ENCODE measurements at places on chromosomes 13 and 19.

- DNase-seq = no peak
Measured at GRCh38 chr13:33345842-33346241, 60.3 kb upstream of the STARD13 start.

- DNase-seq = peak; percentile 63
Measured at GRCh38 chr19:41352609-41353465, 885 bp downstream of the TGFB1 start.

DNA sequence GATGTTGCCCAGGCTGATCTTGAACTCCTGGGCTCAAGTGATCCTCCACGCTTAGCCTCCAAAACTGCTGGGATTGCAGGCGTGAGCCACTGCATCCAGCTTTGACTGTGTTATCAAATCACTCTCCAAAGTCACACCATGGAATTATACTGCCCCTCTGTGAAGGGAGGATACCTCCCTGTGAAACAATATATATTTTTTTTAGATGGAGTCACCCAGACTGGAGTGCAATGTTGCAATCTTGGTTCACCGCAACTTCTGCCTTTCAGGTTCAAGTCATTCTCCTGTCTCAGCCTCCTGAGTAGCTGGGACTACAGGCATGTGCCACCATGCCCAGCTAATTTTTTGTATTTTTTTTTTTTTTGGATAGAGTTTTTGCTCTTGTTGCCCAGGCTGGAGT lies 7.7 kb downstream of the TYK2 start:
- no peak for DNase-seq

GRCh38 chr13:60754211-60755090 lies 357.4 kb downstream of the TDRD3 start:
- DNase-seq = no peak

GRCh38 chr19:19342086-19343015 lies 21.7 kb downstream of the MAU2 start:
- no peak for DNase-seq

DNA sequence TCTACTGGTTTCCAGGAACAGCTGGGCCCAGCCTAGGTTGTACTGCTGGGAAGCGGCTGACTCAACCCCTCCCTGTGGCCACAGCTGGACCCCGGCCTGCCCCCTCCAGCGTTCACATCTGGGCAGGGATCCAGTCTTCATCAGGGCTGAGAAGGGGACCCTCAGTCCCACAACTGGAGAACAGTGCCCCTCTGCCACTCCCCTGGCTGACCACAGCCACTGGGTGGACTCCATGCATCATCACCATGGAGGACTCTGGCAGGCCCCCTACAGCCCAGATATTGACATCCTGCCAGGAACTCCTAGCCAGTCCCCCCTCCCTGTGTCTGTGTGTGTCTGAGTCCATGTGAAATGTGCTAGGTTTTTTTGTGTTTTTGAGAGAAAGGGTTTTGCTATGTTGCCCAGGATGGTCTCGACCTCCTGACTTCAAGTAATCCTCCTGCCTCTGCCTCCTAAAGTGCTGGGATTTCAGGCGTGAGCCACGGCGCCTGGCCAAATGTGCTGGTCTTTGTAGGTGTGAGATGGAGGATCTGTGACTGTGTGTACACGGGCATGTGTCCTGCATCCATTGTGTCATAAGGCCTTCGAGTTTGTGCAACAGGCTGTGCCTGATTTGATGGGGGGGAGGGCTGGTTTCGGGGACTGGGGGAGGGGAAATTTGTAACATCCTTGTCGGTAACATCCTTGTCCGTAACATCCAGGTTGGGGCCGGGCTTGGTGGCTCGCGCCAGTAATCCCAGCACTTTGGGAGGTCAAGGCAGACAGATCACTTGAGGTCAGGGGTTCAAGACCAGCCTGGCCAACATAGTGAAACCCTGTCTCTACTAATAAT lies 4.0 kb upstream of the HOOK2 start:
- DNase-seq = no peak

GRCh38 chr19:55095260-55096060 lies 19.8 kb downstream of the EPS8L1 start:
- DNase-seq = no peak

DNA sequence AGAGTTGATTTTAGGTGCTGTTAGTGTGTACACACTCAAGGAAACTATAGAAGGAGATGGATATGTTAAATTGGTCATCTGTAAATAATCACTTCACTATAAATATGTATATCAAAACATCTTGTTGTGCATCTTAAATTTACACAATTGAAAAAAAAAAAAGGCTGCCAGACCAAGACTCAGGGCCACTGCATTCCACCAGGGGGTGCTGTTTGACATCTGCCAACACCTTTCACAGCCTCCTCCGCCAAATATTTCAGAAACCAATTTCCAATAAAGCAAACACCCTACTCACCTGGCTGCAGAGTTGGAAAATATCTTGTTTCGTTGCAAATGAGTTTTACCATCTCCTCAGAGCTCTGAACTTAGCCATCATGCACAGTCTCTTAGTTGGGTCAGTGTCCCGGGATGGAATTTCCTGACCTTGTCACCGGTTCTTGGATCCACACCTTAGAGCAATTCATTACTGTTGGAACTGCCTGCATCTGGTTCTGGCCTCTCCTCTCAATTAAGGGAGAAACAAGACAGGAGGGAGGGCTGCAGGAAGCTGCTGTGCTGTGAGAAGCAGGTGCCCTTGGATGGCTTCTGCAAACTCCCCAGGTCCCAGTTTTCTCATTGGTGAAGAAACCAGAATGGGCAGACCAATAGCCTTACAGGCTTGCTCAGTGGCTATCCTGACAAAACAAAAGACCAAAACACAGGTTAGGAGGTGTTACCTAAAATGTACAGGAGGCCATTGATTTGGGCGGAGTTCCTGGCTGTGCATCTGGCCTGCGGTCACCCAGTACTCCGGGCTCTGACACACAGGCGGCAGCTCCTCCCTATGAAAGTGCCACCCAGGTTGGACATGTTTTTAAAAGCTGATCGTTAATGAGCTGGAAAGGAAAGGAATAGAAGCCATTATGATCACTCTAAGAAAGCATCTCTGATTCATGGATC lies 746.6 kb downstream of the UQCRFS1 start:
- DNase-seq = no peak

- DNase-seq = no peak
Measured at GRCh38 chr19:1261538-1261797, 7.7 kb upstream of the CIRBP start.

DNA sequence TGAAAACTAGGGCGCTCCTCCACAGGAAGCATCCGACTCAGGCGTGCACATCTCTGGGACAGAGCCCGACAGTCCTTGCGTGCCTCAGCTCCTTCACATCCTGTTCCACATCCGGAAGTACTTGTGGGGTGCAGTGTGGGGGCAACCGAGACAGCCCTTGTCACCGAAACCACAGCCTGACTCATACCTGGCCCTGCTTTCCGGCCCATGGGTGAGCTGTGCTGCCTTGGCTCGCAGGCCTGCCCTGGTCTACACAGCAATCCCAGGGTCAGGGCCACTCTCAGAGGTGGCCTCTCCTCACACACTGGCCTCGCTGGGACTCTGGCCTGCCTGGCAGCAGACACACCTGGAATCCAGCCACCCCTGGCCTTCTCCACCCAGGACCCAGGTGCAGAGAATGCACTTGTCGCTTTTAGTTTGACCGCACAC lies 100.4 kb downstream of the STK24 start:
- peak; percentile 89 for DNase-seq

DNA sequence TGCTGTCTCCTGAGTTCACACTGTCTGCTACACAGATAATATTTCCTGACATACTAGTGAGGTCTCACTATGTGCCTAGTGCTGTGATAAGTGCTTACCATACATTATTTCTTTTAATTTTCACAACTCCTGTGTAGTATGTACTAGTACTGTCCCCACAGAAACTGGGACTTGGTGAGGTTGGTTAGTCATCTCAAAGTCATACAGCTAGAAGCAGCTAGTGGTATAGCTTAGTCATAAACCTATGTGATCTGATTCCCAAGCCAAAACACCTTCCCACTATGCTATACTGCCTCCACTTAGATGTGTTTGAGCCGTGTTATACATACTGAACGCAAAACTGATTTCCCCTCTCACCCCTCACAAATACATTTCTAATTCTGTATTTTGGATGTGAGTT lies 10.5 kb downstream of the MTMR6 start:
- no peak for DNase-seq

DNA sequence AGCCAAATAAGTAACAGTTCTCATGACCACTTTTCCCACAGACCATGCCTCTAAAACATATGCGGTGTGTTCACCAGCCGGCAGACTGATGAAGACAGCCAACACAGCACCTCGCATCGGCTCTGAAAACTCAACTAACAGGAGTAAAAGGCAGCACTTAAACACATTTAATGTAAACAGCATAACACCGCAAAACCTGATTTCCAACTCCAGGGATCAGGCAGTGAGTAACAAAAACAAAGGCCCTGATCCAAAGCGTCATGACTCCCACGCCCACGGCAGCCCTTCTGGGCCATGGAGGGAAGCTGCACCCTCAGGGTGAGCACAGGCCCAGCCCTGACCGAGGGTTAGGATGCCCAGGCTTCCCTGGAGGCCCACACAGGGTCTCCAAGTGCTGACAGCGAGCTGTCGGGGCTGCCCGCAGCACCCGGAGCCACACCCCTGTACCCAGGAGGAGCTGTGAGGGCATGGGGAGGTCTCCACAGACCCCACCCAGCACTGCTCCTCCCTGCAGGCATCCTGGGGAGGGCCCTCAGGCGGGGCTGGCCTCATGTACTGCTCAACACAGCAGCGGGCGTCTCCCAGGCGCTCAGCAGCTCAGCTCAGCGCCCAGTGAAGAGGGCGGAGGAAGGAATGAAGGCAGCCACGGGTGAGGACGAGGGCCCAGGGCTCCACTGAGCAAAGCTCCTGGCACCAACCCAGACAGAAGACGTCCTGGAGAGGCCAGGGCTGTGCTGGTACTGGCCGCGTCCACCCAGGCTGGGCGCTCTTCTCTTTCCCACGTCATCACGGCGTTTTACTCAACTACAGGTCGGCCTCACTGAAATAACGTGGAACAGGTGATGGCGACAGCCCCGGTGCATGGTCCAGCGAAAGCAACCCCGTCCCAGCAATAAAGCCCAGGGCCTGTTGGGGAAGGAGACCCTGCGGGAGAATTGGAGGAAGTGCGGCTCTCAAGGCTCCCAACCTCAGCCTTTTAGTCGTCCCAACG lies 53.7 kb downstream of the RASA3 start:
- no peak for DNase-seq

DNA sequence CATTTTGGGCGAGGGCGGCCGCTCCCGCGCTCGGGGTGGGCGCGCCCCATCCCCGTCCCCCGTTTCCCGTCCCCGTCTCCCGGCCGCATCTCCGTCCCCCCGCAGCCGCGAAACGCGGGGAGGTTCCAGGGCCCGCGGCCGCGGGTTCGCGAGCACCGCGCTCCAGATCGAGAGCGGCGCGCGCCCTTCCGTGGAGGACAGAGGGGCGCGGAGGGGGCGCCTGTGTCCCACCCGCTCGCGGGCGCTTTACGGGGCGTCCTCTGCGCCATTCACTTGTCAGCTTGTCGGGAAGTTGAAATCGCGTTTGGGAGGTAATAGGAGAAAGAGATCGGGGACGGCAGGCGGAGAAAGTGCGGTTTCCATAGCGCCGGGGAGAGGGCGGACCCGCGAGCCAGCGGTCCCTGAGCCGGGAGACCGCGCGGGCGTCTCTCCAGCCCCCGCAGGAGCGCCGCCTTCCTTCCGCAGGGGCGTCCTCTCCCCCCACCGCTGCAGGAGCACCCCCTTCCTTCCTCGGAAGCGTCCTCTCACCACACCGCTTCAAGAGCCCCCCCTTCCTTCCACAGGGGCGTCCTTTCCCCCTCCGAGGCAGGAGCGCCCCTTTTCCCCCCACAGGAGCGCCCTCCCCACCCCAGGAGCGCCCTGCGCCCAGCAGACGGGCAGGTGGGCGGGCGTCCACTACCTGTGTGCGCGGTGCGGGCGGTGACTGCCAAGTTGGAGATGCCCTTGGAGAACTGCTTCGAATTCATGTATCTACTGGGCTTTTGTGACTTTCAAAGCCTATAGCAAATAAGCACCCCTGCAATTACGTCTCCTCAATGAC lies 962 bp upstream of the IRS2 start:
- DNase-seq = peak; percentile 18

- no peak for DNase-seq
Measured at GRCh38 chr13:93004919-93005318, 221.7 kb upstream of the GPC6 start.

DNA sequence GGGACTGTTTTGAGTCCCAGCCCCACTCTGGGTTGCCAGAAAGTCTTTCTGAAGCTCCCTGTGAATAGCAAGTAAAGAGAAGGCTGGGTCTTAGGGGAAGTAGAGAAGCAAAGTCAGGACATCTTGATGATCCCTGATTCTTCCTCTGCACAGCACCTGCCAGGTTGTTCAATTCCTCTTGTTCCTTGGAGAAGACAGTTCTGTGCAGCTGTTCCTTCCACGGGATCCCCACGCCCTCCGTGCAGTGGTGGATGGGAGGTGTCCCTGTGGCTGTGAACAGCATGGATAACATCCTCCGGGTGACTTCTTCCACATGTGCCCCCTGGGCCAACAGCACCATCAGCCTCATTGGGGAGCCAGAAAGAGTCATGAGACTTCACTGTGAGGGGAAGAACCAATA lies 29.1 kb upstream of the IGLON5 start:
- no peak for DNase-seq

DNA sequence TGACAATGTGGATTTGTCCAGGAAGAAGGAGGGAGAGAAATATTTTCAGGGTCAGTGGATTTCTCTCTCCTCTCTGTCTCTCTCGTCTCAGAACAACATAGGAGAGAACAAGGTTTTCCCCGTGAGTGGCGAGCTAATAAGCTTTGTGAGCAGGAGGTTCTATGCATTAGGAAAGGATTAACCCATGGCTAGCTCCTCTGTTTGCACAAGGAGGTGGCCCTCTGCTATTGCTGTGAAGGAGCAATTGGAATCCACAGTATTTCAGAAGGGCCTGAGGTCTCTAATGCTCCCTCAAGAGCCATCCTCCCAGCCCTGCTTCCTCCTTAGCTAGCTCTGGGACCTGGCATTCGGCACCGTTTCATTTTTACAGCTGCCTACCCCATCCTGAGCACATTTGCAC lies 288.9 kb upstream of the MAB21L1 start:
- DNase-seq = no peak

GRCh38 chr13:105346141-105346775 lies 1189.2 kb downstream of the EFNB2 start:
- DNase-seq = no peak

- no peak for DNase-seq
Measured at GRCh38 chr19:13133241-13133870, 15.3 kb downstream of the NACC1 start.

DNA sequence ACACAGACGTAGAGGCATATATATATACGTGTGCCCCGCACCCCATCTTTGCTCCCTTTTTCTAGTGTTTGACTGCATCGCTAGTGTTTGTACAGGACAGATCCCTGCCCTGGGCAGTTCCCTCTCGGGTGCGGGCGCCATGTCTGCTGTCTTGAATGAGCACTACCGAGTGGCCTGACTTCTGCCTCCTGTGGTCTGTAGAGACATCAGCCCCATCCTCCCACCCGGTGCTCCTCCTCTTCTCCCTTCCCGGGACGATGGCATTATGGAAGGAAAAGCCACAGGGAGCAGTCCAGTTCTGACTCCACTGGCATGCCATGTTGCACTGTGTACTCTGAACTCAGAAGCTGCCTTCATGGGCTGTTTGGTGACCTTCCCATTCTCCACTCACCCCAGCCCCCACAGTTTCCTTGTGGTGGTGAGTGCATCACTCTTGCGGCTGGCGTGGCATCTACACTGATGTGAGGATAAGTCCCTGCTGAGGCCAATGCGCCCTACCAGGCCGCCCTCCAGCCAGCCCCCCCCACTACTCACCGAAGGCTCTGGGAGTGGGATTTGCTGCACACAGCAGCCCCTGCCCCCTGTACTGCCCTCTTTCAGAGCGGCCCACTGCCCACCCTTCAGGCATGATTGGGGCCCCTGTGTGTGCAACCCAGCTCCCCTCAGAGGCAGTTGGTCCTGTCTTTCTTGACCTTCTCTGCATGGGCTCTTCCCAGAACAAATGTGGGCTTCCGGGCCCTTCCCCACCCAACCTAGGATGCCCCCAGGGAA lies 25.2 kb downstream of the TDRD12 start:
- DNase-seq = no peak
